ENCODE measurements at places on chromosomes 6 and 20.

- DNase-seq = no peak
Observed at GRCh38 chr6:108561742-108562502, 1.2 kb downstream of the FOXO3 start.

DNA sequence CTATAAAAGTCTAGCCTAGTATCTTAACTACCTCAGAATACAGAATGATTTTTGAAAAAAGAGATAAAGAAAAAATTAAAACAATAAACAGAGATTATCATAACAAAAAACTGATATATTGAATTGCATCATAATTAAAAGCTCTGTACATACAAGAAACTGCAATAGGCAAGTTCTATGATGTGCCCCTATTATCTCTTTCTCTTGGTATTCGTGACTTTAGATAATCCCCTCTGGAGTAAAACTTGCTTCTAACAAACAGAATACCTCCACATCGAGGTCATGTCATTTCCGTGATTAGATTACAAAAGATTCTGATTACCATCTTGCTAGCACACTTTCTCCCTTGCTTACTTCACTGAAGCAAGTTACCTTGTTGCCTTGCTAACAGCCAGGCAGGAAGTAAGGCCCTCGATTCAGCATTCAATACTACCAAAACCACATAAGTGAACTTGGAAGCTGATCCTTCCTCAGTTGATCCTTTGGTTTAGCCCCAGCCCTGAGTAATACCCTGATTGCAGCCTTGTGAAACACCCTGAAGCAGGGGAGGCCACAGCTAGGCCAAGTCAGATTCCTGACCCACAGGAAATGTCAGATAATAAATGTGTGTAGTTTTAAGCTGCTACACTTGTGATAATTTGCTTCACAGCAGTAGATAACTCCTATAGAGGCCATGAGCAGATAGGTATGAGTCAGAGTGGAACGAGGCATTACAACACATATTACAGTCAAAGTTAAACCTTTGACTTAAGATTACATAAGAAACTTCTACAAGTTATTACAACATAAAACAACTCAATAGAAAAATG lies 53.7 kb upstream of the TMX4 start:
- peak; percentile 49 for DNase-seq

- DNase-seq = no peak
Observed at GRCh38 chr20:60480950-60481742, 522.9 kb downstream of the CDH26 start.

- DNase-seq = no peak
Observed at GRCh38 chr6:5682530-5682929, 324.2 kb downstream of the NRN1 start.

GRCh38 chr6:11604215-11604614 lies 66.7 kb downstream of the TMEM170B start:
- DNase-seq = no peak

DNA sequence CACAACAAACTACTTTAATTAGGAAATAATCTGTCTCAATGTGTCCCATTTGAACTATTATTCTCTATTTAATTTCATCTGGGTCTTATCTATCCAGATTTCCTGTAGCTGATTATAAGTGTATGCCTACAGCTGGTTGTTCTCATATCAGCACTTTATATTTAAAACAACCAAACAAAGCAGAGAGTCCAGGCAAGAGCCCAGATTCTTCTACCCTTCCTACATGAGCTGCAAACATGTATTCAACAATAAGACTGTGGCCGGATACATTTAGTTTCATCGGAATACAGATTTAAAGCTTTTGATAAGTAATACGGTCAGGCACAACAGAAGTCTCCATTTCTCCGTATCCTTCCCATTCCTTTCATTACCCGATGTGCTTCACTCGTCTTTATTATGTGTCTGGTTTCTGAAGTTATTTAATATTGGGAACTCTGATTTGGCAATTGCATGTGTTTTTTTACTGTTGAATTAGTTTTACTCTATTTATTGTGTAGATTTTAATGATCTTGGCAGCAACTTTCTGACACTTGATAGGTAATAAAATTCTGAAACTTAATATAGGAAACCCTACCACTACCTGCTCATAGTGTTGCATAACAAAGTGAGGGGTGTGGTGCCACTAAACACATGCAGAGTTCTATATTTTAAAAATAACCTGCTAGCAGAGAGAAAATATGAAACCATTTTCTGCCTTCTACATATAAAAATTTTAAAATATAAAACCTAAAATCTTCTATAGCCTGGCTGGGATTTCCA lies 653.5 kb upstream of the PTCHD4 start:
- DNase-seq = no peak

GRCh38 chr20:31707994-31708735 lies 14.5 kb downstream of the BCL2L1 start:
- DNase-seq = no peak

DNA sequence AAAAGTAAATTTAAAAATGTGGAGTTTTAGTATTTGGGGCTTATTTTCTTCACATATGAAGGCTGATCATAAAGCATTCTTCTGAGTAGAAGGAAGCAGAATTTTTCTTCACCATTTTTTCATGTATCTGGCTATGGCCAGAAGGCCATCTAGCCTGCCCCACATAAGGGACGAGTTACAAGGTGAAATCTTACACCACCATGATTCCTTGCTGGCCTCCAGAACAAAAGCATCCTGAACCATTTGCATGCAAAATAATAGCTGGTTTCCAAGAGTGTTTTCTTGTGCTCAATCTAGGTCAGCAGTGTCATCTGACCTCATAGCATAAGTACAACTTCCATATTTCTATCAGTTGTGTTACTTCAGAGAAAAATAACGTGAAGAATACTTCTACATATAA lies 93.1 kb downstream of the BMP5 start:
- no peak for DNase-seq

- DNase-seq = no peak
Observed at GRCh38 chr6:159068904-159069578, 24.2 kb upstream of the TAGAP start.

DNA sequence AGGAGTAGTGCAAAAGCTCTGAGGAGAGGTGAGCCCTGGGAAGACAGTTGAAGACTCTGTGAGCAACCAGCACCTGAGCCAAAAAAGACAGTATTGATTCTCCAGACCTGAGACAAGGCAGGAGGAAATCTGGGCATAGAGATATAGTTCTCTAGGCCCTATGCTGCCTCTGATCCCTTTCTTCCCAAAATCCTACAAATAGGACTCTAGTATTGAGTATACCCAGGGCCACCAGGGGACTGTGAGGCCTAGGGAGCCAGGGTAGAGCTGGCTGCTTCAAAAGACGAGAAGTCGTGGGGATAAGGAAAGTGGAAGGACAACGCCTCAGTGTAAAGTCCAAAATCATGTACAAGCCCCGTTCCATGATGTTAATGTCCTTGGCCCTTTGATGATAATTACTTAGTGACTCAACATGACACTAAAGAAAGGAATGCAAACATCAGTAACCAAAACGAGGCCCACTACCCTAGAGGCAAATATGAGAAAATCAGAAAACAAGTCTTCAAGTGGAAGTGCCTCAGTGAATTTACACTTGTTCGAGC lies 197.3 kb upstream of the PROKR2 start:
- no peak for DNase-seq

GRCh38 chr6:105326216-105326615 lies 76.7 kb downstream of the PREP start:
- DNase-seq = peak; percentile 53

DNA sequence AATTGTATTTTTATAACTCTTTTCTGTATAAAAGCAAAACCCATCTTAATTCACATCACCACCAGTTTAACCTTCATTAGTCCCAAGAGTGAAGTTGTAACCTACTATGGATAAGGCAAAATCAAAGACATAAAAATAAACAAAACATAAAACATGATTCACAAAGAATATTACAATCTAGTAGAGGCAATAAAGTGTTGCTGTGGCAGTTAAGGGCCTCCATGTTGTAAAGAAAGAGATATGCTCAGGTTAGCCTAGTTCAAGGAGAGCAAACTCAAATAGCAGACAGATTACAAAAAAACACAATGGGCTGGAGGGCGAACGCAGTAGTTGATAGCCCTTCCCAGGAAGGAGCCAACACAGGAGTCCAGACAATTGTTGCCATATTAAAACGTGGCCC lies 13.4 kb downstream of the LGSN start:
- DNase-seq = no peak

- no peak for DNase-seq
Observed at GRCh38 chr6:8642131-8642530, 206.8 kb upstream of the SLC35B3 start.

DNA sequence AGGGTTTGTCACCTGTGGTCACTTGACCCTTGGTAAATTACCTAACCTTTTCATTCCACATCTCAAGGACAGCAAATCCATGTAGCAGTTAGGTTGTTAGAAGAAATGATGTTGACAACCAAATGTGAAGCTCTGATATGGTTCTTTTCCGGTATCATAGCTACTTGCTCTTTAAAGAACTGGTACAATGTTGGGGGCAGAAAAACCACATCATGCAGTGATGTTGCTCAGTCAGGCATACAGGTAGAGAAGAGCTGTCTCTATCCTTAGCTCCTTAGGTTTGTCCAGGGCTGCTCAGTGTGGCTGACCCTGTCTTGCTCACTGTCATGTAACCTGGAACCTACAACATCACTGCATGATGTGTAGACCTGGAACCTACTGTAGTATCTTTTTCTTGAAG lies 135.5 kb downstream of the LRRC1 start:
- no peak for DNase-seq

DNA sequence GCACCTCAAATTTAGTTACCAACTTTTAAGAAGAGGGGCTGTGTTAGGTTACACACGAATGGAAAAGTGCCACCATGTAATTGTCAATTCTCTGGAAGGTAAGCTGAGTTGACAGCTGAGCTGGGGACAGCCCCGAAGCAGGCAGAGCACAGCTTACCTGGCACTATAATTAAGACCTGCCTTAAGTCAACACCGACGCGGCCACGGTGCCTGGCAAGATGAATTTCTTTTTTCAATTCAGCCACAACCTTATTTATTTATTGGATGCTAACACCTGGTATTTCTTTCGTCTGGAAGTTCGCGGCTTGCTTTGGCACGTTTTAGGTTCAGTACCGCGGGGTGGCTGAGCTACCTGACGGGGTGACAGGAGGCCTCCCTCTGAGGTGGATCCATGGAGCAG lies 40.6 kb upstream of the NFATC2 start:
- no peak for DNase-seq

- DNase-seq = no peak
Observed at GRCh38 chr6:156773476-156773875, 3.7 kb upstream of the ARID1B start.

- DNase-seq = no peak
Observed at GRCh38 chr6:2508071-2508470, 242.7 kb downstream of the MYLK4 start.

GRCh38 chr6:38796850-38797249 lies 81.7 kb downstream of the DNAH8 start:
- DNase-seq = no peak

DNA sequence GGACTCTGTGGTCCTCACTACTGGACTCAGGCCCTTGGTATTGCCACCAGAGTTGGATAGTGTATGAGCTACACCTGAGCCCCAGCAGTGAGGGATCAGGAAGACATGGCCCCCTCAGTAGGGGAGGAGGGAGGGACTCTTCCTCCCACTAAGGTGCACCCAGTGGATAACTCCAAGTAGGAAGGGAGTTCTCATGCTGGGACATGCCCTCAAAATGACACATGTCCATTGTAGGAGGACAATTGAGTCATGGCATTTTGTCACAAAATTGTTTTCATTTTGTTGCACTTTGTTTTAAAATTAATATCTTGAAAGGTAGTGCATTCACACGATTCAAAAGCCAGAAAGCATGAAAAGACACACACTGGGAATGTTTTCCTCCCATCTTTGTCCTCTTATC lies 127.2 kb downstream of the FOXO3 start:
- no peak for DNase-seq

GRCh38 chr6:40727271-40727670 lies 140.1 kb upstream of the LRFN2 start:
- DNase-seq = no peak

DNA sequence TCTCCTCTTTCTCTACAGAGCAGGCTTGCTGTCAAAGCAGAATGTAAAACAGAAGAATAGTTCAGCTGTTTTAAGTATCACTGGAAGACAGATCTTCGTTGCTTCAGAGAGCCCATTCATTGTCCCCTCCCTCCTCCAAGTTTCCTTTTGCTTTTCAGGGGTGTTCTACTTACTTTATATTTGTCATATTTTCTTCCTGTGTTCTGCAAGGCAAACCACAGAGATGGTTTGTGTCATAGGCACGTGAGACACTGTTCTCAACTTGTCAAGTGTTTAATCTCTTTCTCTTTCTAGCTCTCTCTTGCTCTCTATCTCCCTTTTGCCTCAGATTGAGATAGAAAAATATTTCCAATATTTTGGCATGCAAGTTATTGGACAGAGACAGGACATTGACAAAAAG lies 228.9 kb upstream of the DEFB112 start:
- no peak for DNase-seq

DNA sequence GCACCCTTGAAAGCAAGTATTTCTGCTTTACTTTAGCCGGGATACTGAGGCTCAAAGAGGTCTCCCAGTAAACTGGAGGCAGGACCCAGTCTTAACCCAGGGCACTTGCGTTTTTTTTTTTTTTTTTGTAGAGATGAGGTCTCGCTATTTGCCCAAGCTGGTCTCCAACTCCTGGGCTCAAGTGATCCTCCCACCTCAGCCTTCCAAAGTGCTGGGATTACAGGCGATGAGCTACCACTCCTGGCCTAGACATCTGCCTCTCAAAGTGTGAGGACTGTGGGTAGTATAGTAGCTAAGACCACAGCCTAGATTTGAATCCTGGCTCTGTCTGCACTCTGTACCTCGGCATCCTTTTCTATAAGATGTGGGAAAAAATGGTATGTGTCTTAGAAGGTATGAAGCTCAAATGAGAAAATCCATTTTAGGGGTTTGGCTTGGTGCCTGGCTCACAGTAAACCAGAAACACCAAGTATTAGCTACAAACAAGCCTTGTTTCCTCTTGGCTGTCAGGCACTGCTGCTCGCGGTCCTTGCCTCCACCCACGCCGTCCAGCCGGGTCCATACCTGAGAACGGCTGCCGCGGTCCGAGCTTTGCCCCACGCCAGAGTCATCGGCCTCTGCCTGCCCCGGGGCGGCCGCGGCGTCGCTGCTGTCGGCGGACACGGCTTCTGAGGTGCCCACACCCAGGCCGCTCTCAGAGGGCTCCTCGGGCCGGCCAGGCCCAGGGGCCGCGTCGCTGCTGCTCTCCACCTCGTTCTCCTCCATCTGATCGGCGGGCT lies 1.2 kb downstream of the ZNF335 start:
- DNase-seq = peak; percentile 26

DNA sequence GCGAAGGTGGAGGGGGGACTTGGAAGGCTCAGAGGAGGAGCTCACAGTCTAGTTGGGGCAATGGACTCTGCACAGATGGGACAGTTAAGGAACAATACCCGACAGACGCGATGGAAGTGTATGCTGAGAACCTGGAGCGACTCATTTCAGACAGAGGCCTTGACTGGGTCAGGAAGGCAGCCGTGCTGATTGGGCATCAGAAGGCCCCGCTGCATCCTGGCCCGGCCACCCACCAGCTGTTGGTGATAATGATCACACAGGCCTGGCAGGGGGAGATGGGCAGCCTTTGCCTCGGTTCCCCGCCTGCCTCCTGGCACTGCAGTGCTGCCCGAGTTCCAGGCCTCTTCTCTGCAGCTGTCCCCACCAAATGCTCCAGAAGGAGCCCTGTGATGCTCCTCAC lies 62.4 kb downstream of the MDGA1 start:
- no peak for DNase-seq

- DNase-seq = no peak
Observed at GRCh38 chr6:89888138-89888514, 6.1 kb upstream of the GJA10 start.

Measured in astrocyte of the cerebellum (primary cell).